Placental pericyte (primary cell): ENCODE measurements at places on chromosomes 3 and 15. TPM values are rescaled to one million over a fixed set of nuclear protein-coding genes. Genes with fewer than 3 reads are reported as not detected.

The PLSCR2 gene
- not detected in 2 replicates for total RNA-seq

The CNTN4 gene
- total RNA-seq: 2.6 and 4.0 TPM in 2 replicates

The TRAIP gene
- 0.66 and 8.2 TPM in 2 replicates for total RNA-seq

The CHL1 gene
- not detected in 2 replicates for total RNA-seq

The SEC11A gene
- 164 and 190 TPM in 2 replicates for total RNA-seq

The KLHL40 gene
- total RNA-seq: not detected in 2 replicates

The TRIM42 gene
- total RNA-seq: not detected in 2 replicates

The GPR62 gene
- total RNA-seq: under 0.01 TPM in 1 of 2 replicates, not detected in the other

The RHOV gene
- not detected in 2 replicates for total RNA-seq
